ENCODE measurements at places on chromosomes 3 and 15.

DNA sequence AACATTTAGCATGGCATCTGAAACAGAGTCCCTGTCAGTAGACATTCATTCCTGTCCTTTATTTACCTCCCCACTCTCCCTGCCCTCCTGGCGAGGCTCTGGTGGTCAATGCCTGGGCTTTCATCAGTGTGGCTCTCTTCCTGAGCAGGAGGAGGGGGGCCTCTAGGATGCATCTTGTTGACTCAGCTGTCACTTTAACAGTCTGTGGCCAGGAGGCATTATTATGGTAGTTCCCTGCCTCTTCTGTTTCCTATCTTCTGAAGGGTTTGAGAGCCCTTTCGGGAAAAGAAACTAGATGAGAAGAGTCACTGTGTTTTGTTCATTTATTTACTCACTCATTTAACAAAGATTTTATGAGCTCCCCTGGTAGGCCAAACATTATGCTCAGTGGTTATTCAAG is 2.4 kb upstream of the PPP1R14D start:
- H3K27ac ChIP-seq: no peak overlapping the region
- H3K27me3 ChIP-seq: peaks cover 10% of the 10 kb centered on the region
- H3K4me3 ChIP-seq: no peak overlapping the region
- no peaks in the 10 kb centered on the region for H3K4me1 ChIP-seq
- DNase-seq: no peak

DNA sequence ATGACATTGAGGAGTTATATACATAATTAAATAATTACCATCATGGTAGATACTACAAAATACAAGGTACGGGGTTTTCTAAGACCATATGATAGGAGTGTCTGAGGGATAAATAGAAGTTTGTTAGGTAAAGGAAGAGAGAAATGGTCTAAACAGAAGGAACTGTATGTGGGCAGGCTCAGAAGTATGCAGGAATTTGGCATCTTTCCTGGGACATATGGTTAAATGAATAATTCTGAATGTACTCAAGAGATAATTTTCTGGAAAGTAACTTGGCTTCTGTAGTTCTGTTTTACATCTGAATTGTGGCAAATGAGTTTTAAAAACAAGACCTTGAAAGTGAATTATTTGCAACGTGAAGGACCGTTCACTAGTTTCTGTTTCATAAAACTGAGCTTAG is 17.5 kb downstream of the LMCD1 start:
- peaks cover 6% of the 10 kb centered on the region for H3K36me3 ChIP-seq
- no peak overlapping the region for H3K4me3 ChIP-seq
- peak; percentile 92 for DNase-seq
- H3K27ac ChIP-seq: peak overlapping the region; percentile 15
- H3K4me1 ChIP-seq: peaks cover 38% of the 10 kb centered on the region

GRCh38 chr3:190566043-190566933 is 52.4 kb downstream of the IL1RAP start:
- H3K4me1 ChIP-seq: peaks cover 11% of the 10 kb centered on the region
- H3K27me3 ChIP-seq: no peaks in the 10 kb centered on the region
- peak; percentile 100 for DNase-seq
- H3K36me3 ChIP-seq: no peaks in the 10 kb centered on the region
- H3K27ac ChIP-seq: peak overlapping the region; percentile 92

DNA sequence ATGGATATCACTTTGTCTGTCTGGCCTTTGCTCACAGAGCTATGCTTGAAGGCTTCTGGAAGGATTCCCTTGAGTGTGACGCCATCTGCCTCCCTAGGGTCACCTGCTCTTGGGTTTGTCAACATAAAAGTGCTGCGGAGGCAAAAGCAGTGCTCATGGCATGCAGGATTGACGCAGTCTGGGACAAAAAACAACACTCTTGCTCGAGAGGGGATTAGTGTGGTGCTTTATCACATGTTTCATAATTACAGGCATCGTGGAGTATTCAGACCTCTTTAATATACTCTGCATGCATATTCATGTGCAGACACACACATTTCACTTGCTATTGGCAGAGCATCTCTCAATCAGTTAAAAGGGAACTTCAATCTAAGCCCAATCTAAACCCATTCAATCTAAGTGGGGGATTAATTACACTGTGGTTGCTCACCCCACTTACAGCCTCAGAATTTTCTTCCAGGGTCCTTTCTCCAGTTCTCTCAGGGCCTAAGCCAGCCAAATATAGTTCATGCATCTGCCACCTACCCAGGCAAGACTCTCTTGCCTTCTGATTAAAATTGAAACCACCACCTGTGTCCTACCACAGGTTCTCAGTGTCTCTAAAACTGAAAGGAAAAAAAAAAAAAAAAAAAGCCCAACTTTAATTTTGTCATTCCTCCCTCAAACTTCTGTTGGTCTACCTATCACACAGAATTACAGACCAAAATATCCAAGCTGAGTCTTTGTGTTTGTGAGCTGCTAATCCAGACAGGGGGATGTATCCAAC is 75.6 kb downstream of the BFSP2 start:
- no peak for DNase-seq
- no peaks in the 10 kb centered on the region for H3K4me1 ChIP-seq
- H3K27ac ChIP-seq: no peak overlapping the region
- no peaks in the 10 kb centered on the region for H3K36me3 ChIP-seq
